ENCODE measurements at places on chromosomes 1 and 21. TPM values are rescaled to one million over a fixed set of nuclear protein-coding genes. Genes with fewer than 3 reads are reported as not detected.

C1QA gene
- total RNA-seq: not detected

CYP2J2 gene
- total RNA-seq: not detected

DNA sequence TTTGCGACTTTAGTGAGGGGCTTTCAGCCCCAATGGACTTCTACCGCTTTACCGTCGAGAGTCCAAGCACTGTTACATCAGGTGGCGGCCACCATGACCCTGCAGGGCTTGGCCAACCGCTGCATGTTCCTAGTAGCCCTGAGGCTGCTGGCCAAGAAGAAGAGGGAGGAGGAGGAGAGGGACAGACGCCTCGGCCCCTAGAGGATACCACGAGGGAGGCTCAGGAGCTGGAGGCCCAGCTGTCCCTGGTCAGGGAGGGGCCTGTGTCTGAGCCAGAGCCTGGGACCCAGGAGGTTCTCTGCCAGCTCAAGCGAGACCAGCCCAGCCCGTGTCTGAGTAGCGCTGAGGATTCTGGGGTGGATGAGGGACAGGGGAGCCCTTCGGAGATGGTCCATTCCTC, 8.6 kb upstream of the SLC25A34 start:
- DNase-seq: no peak

DNA sequence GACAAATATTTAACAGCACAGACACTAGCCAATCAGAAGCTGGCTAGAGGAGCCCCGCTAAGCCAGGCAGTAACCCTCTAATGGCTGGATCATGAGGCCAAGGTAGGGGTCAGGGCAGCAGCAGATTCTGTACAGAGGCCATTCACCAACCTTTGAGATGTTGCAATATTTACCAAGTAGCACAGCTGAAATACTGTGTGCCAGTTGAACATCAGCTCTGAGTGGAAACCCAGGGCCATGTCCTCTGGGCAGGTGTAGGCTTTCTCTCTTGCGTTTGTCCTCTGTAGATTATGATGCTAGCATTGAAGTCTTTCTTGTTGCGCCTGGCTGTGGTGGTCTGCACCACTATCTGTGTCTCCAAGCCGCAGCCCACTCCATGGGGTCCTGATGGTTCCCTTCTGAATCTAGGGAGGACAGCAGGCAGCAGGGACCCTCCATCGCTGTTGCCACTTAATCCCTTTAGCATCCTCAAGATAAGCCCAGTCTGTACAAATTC, 2.5 kb upstream of the COG2 start:
- no peak for DNase-seq

- DNase-seq: no peak
Measured at GRCh38 chr1:227003165-227003564, 63.1 kb downstream of the COQ8A start.

- DNase-seq: no peak
Measured at GRCh38 chr1:9996624-9997582, at the start of gene RBP7. Gene RBP7 (plus strand): TSS chr1:9997228. CDS start chr1:9997259, 31 bp downstream.

Data from dermis blood vessel endothelial cell (primary cell).